Fibroblast of lung (primary cell): ENCODE measurements at places on chromosomes 1 and 21. TPM values are rescaled to one million over a fixed set of nuclear protein-coding genes. Genes with fewer than 3 reads are reported as not detected.
A peak's percentile ranks its signal among the peaks of the same experiment; 100 is the strongest.

DNA sequence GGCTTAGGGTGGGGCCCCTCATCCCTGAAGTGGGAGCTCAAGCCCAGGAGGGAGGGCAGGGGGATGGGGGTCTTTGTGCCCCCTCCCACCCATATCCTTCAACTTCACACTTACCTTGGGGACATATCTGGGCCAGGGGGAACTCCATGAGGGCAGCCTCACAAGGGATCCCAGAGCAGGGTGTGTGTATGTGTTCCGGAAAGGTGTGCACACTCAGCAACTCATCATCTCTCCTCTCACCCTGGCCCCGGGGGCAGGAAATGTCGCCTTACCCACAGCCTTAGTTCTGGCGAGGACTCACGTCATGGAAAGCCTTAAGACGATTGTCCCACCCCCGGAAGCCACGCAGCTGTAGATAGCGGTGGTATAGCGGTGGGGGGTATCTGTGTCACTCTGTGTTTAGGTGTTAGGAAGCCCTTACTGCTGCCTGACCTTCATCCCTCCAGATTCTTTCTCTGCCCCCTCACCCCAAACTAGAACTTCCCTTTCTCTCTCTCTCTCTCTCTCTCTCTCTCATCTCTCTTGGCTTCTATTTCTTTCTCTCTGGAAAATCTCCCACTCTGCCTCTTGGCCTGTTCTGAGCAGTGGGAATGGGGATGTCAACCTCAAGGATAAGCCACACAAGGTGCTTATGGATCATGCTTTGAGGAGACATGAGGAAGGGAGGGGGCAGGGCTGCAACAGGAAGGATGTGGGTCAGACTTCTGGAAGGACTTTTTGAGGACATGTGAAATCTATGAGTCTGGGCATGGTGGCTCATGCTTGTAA lies at the start of gene SH2D2A:
SH2D2A (minus strand) TSS at position 288 of the 768 bp plus-strand sequence; CDS start at position 148, 140 bp downstream.
- H3K4me1 ChIP-seq, result peaks cover 16% of the 10 kb centered on the region
- no peak for DNase-seq
- no peak within 1 kb of the TSS for H3K4me3 ChIP-seq

DNA sequence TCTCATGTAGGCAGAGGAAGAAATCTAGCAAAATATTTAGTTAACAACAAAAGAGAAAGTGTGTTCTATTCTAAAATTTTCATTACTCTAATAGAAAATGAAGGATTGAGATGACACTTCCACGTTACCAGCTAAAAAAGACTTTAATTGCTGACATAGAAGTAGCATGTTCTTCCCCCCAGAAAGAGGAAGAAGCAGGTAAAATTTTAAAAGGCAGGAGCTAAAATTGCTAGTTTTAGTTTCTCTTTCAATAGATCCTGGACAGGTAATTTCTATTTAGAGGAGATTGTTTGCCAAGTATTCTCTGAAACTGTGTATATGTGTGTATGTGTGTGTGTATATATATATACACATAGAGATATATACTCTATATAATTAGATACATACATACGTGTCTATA lies 248.1 kb upstream of the FMN2 start:
- H3K36me3 ChIP-seq, result no peaks in the 10 kb centered on the region
- no peak for DNase-seq
- H3K27ac ChIP-seq, result no peak overlapping the region
- no peak overlapping the region for H3K4me3 ChIP-seq

SPRR4 gene
- total RNA-seq, result not detected in 2 replicates

DNA sequence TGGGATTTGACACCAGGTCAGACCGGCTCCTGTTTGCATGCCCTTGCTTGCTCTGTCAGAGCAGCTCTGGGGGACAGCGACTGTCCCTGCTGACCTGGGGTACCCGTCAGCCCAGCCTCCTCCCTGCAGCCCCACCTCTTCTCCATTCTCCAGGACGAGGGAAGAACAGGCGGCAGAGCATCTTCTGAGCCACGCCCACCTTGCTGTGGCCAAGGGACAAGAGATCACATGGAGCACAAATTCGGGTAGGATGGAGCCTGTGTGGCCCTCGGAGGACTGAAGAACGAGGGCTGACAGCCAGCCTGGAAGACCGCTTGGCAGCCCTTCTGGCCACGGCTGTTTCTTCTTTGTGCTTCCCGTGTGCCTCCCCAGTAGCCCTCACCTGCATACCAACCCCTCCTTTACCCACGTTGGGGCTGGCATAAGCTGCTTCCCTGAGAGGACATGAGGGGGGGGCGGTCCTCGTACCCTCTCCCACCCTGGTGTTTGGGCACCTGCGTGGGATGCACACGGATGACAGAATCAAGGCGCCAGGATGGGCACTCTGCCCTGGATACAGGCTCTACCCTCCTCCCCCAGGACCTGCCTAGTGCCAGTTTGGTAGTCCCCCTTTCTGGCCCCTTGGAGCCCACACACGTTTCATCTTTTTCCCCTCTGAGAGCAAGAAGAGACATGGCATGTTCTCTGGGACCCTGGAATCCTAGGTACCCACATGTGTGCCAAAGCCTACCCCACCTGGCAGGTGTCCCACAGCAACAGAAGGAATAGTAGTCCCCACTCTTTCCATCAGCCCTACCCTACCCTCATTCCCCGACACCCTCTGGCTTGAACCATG lies 26.9 kb downstream of the CDK18 start:
- H3K27ac ChIP-seq, result no peak overlapping the region
- H3K36me3 ChIP-seq, result no peaks in the 10 kb centered on the region
- DNase-seq, result no peak
- no peaks in the 10 kb centered on the region for H3K4me1 ChIP-seq

DNA sequence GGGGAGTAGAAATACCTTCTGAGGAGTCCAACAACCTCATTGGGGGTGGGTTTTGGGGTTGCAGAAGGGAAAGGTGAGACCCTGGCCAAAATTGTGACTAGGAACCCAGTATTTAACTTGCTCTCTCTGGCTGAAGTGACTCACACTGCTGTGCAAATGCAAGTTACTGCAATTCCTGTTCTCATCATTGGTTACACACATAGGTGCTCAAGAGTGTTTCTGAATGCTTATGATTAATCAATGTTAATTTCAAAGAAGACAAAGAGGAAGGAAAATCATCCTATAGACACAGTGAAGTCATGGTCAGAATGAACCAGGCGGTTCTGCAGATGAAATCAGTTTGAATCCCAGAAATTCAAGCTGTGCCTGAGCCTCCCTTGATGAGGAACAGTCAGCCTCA lies 3.1 kb downstream of the ASCL5 start:
- no peak overlapping the region for H3K4me3 ChIP-seq
- H3K27ac ChIP-seq, result no peak overlapping the region
- no peak for DNase-seq
- peaks cover 48% of the 10 kb centered on the region for H3K27me3 ChIP-seq

DNA sequence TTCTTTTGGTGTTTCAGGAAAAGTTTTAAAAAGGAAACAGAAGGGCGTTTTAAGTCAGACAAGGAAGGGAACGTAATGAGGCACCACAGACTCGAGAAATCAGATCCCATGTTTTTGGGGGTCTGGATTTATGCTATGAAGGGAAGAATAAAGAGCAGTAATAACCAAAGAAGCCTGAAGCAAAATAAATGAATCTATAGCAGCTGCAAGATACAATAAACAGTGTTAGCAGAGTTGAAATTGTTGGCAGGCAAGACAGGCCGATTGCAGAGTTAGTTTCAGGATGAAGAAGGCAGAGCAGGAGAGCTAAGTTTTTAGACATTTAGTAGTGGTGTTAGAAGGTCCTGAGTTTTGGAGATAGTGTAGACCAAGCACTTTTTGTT lies 425 bp downstream of the DDR2 start:
- H3K27ac ChIP-seq, result peak overlapping the region; percentile 89
- H3K4me1 ChIP-seq, result peaks cover 23% of the 10 kb centered on the region

GRCh38 chr1:239583536-239583935 lies 197.2 kb downstream of the CHRM3 start:
- no peaks in the 10 kb centered on the region for H3K4me1 ChIP-seq
- H3K27me3 ChIP-seq, result no peaks in the 10 kb centered on the region
- H3K4me3 ChIP-seq, result no peak overlapping the region
- DNase-seq, result peak; percentile 1
- H3K36me3 ChIP-seq, result no peaks in the 10 kb centered on the region

- peak; percentile 96 for DNase-seq
- peaks cover 8% of the 10 kb centered on the region for H3K4me1 ChIP-seq
- peak overlapping the region; percentile 74 for H3K4me3 ChIP-seq
- peaks cover 6% of the 10 kb centered on the region for H3K36me3 ChIP-seq
- H3K27me3 ChIP-seq, result no peaks in the 10 kb centered on the region
Observed at GRCh38 chr1:16612332-16613172, 812 bp downstream of the NBPF1 start.

- peaks cover 13% of the 10 kb centered on the region for H3K27me3 ChIP-seq
- H3K4me1 ChIP-seq, result no peaks in the 10 kb centered on the region
- H3K36me3 ChIP-seq, result no peaks in the 10 kb centered on the region
- no peak for DNase-seq
Observed at GRCh38 chr1:27934818-27935549, at the start of gene SMPDL3B. TSS of gene SMPDL3B (plus strand) at chr1:27935000. CDS start at chr1:27935184, 184 bp downstream.

GRCh38 chr1:193658081-193658480 lies 471.7 kb upstream of the B3GALT2 start:
- no peak for DNase-seq

HMCN1 gene
- total RNA-seq, result 6.8 and 12.3 TPM in 2 replicates
